ENCODE measurements at places on chromosomes 7 and 10.
A peak's percentile ranks its signal among the peaks of the same experiment; 100 is the strongest.

GRCh38 chr7:18390535-18390907 is 105.0 kb upstream of the HDAC9 start:
- DNase-seq: no peak

- DNase-seq: no peak
Measured at GRCh38 chr7:157527686-157528085, 190.9 kb downstream of the DNAJB6 start.

DNA sequence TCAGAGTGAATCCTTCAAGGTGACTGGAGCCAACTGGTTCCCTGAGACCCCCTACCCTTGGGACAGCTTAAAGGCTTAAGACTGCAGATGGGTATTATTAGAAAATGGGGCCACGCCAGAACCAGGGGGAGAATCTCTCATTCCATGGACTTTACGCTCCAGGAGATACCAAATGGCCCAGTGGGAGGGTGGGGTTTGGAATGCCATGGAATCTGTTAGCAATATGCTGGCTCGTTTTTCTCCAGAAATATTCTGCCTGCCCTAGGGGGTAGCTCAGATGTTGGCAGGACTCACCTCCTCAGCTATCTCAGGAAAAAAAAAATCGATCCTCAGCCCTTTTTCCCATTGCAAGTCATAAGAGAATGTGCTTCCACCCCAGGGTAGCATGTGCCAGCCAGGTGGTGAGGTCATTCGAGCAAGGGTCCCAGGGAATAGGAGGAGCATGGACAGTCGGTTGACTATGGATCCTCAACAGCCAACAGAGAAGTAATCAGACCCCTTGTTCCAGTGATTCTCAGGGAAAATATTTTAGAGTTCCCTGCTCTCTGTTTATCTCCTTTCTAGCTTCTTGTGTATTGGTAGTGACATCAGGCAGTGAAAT is 22.9 kb downstream of the SVIL start:
- no peak for DNase-seq

DNA sequence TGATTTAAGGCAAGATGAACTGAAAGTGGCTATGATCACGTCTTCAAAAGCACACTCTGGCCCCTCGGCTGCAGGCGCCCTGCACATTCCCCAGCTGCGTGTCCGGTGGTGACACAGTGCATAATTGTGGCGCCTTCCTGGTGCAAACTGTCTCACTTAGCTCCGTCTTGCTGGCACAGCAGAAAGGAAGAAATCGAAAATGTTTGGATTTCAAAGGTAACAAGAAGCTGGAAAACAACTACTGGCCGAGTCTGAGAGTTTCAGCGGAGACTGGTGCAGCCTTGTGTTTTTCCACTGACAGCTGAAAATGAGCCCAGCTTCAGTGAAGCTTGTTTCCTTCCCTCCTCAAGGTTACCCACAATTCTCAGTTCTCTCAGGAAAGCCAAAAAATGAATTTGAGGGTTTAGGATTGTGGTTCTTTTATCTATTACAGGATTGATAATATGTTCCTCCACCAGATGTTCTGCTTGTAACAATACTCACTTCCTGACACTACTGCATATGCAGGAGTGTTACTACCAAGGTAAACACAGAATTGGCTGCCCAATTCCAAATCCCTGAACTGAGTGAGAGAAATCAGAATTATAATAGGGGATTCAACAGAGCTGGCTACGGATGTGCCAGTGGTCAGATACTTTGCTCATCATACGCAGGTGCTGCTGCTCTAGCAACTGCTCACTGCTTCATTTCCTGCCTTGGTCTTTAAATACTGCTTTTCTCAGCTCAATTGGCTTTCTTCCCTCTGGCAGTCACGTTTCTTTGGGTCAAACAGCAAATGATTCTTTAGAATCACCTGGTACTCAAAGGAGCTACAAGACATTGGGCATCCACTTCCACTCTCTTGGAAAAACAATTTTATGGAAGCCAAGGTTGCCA is 63.7 kb downstream of the TRUB1 start:
- DNase-seq: peak; percentile 21

DNA sequence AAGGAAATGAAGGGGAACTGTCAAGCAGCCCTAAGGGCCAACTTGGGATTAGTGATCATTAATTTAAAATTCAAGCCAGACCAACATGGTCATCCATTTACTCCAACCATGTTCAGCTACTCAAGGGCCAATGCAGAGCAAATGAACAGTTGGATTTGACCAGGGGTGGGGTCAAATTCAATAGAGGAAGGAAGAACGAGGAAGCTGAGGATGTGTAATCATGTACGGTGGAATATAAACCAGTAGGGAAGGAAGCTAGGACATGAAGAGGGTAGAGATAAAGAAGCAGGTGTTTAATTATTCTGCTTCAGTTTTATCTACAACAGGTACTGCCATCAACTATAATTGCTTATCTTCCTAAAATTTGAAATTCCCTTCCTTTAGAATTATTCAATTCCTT is 81.6 kb downstream of the HIBADH start:
- DNase-seq: no peak

DNA sequence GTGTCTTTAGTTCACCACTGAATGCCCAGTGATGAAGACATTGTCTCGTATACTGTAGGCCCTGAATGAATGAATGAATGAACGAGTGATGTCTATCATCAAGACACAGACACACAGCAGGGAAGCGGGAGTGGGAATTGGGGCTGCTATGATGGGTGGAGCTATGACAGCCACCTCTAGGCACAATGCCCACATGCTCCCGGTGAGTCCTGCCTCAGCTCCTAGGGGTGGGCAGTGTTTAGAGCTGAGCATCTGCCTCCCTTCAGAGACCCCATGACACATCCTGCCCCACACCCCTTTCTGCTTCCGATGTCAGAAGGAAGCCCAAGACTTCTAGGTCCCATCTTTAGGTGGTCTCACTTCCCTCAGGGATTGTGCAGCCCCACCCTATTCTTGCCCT is 714.1 kb downstream of the PARD3 start:
- no peak for DNase-seq

GRCh38 chr7:33814400-33814799 is 90.9 kb upstream of the BMPER start:
- no peak for DNase-seq

- DNase-seq: peak; percentile 48
Measured at GRCh38 chr7:149689291-149689721, 84.1 kb downstream of the ZNF467 start.

- no peak for DNase-seq
Measured at GRCh38 chr10:76382381-76382851, 951.0 kb downstream of the LRMDA start.

GRCh38 chr7:25840209-25840792 is 311.7 kb upstream of the NFE2L3 start:
- DNase-seq: no peak

- no peak for DNase-seq
Measured at GRCh38 chr10:106935978-106936451, 228.5 kb downstream of the SORCS1 start.

DNA sequence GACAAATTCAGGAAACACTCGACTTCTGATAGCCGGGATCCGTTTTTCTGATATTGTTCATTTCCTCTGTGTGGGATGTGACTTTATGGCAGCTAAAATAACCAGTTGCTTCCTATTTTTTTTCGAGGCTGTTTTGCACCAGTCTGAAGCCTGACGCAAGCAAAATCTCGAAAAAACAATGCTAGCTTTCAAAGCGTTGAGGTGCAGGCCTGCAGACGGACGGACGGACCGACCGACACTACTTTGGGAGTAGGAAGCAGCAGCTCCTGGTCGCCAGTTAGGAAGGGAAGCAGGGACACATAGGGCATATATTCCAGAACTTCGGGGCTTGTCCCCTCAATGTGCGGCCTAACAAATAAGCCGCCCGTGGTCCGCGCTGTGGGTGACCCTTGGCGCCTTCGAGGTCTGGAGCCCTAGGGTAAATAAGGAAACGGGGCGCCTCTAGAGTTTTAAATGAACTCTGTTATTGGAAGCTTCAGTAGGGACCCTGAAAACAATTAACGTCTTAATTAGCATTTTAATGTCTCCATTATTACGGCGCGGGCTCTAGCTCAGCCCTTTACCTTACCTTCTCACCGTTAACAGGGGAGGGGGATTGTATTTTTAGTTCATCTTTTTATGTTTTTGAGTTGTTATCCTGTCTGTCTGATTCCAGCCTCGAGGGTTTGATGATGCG is 1.3 kb downstream of the HHEX start:
- DNase-seq: no peak

DNA sequence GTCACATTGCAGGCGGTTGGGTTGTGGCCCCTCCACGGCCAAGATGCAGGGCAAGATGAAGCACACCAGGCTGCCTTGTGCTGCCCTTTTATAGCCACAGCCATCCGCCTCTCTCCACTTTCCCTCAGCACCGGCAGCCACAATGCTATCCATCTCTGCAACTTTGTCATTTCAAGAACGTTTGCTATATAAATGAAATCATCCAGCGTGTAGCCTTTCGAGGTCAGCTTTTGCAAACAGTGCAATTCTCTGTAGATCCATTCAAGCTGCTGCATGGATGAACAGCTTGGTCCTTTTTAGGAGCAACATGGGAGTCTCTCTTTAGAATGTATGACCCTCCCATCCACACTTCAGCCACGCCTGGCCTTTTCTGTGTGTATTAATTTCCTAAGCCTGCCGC is 6.4 kb upstream of the IL15RA start:
- no peak for DNase-seq

- DNase-seq: no peak
Measured at GRCh38 chr10:7767209-7767608, 20.6 kb downstream of the KIN start.

Measured in right hindlimb (tissue), 1 donor.